ENCODE measurements at places on chromosomes 12 and 14.

- no peak for DNase-seq
Measured at GRCh38 chr14:70873627-70874026, 33.6 kb upstream of the PCNX1 start.

- no peak for DNase-seq
Measured at GRCh38 chr12:89983622-89984021, 275.0 kb upstream of the ATP2B1 start.

DNA sequence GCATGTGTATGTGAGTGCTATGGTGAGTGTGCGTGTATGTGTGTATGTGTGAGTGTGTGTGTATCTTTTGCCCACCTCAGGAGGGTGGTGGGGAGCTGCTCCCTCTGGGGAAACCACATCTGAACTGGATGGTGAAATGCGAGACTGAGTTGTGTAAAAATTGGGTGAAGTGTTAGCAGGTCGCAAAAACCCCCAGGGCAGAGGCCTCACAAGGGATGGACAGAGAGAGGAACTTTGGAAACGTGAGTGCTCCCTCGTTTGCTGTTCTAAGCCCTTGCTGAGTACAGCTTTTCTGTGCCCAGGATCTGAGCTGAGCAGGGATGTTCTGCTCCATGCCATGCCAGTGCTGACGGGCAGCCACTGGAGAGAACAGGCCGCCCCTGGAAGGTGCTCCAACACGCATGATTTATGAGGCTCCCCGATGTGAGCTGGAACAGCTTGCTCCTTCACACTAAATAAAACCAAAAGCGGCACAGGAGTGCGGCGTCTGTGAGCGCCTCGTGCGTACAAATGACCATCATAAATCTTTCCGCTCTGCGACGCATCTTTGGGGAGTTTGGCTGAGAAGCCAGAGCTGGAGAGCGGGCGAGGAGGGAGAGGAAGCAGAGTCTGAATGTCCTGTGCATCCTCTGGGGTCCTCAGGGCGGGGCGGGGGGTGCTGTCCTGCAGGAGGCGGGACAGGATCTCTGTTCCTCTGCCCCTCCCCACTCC, 14.1 kb upstream of the GALNT9 start:
- DNase-seq = peak; percentile 52

- DNase-seq = peak; percentile 30
Measured at GRCh38 chr12:107091381-107091780, 2.0 kb downstream of the CRY1 start.

GRCh38 chr12:20477672-20478071, 109.3 kb downstream of the PDE3A start:
- DNase-seq = no peak

GRCh38 chr14:67729072-67729885, 27.6 kb downstream of the RDH12 start:
- no peak for DNase-seq

DNA sequence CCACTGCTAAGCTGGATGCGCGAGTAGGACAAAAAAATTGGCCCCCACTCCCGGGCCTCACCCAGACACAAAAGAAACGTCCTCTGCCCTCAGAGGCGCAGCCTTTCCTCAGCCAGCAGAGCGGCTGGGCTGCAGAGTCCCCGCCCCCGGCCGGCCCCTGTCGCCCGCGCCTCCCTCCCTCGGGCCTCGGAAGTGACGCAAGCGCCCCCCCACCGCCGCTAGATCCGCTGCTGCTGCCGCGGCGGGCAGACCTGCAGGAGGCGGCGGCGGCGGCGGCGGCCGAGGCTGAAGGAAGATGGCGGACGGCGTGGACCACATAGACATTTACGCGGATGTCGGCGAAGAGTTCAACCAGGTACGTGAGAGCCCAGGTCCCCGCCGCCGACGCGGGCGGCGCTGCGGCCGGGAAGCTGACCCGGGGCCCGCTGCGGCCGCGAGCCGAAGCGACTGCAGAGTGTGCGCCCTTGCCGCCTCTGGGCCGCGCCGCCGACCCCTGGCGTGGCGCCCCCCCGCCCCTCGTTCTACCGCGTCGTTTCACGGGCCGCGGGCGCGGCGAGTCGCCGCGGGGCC, at the start of gene CPSF6:
CPSF6 (plus strand) TSS at position 218 of the 570 bp plus-strand sequence; CDS start at position 296, 78 bp downstream.
- peak; percentile 96 for DNase-seq

DNA sequence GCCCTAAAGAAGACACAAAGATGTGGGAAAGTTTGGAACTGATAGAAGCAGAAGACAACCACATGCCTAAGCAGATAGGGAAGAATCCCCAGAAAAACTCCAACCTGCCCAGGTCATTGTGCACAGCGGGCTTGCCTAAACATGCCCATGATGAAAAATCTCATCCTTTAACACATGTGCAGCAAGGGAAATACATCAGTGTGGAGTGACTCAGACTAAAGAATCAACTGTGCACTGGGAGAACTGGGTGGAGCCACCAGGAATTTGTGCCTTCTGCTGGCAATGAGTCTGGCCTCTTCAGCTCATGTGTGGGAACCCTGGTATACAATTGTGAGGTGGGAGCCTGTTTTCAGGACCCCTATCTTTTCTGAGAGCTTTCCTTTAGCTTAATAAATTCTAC, 398.5 kb downstream of the FSCB start:
- no peak for DNase-seq

DNA sequence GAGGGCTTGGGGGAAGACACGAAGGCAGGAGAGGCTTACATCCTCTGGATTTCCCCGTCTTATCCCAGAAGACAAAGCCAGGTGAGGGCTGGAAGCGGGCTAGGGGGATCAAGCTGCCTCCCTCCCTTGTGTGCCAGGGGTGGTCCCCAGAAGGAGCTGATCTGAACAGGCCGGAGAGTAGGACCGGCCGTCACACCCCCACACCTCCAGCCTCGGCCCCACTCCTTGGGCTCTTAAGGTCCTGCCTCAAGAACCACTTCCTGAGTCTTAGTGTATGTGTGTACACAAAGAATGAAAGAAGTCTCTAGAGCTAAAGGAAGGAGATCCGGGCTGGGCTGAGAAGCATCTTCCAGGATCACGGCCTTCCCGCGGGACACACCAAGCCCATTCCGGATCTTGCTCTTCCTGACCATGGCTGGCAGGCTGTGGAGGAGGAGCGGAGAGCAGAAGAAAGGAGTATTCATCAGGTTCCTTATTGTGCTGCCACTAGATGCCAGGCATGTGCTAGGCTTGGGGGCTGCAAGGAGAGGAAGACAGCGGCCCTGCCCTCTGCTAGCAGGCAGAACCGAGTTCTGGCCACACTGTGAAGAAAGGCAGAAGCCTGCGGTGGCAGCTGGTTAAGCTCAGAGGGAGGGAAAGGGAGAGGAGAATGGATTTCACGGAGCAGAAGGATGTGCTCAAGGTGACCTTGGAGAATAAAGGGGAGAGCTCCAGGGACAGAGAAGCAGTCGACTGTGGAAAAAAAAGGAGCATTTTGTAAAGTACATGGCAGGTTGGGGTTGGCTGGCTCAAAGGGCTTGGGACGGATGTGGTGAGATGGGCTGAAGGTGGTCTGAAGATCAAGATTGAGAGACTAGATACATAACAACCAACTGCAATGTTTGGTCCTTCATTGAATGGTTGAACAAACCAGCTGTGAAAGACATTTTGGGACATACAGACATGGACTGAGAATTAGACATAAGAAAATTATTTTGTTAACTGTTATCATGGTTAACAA, 1.3 kb upstream of the CD63 start:
- DNase-seq = no peak

GRCh38 chr12:107129315-107129930, 36.1 kb upstream of the CRY1 start:
- DNase-seq = no peak

GRCh38 chr14:73759183-73759713, 45.1 kb upstream of the PNMA1 start:
- DNase-seq = peak; percentile 75

- DNase-seq = no peak
Measured at GRCh38 chr12:119868992-119869391, 8.1 kb downstream of the CIT start.

GRCh38 chr12:31895449-31896150, 63.6 kb upstream of the RESF1 start:
- DNase-seq = no peak

- no peak for DNase-seq
Measured at GRCh38 chr14:52400846-52401245, 86.7 kb downstream of the PTGER2 start.

GRCh38 chr12:65942102-65942501, 117.8 kb downstream of the HMGA2 start:
- no peak for DNase-seq

DNA sequence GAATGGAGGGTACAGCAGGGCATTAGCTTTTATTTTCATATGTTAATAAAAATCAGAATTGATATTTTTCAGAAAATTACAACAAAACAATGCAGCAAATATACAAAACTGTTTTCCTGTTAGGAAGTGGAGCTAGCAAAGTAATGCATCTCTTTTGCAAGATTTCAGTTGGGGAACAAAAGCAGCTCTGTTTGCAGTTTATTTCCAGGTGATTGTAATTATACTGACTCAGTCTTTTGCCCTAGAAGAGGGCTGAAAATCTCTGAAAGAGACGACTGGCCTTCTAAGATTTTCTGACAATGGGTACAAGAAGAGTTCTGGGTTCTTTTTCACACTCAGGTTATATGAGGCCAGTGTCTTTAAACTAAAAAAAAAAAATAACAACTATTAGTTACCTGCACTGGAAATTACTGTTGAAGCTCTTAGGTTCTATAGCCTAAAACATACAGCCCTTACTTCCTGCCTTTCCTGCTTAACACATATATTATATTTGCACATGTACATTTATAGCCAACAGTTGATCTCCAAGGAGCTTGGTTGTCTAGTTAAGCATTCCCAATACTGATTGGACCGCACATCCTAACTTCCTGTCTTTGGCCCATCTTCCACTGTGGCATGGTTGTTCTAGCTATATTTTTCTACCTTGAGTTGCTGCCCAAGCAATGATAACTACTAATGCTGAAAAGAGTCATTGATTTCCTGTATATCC, 199.1 kb upstream of the KRR1 start:
- no peak for DNase-seq

- DNase-seq = no peak
Measured at GRCh38 chr12:6635856-6636531, at the start of gene LPAR5. TSS of gene LPAR5 (minus strand) at chr12:6635959. CDS start at chr12:6621248, 14,711 bp downstream.

GRCh38 chr12:80178846-80179245, 79.5 kb downstream of the OTOGL start:
- DNase-seq = no peak

DNA sequence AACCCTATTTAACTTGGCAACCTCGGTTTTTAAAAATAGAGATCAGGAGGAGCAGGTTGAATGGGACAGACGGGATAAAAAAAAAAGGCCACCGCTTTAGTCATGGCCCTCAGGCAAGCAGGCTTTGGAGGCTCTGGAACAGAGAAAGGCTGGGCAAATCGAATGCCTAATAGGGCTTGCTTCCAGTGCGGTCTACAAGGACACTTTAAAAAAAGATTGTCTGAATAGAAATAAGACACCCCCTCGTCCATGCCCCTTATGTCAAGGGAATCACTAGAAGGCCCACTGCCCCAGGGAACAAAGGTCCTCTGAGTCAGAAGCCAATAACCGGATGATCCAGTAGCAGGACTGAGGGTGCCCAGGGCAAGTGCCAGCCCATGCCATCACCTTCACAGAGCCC, 265.8 kb downstream of the CPNE8 start:
- DNase-seq = no peak

GRCh38 chr12:70664465-70664881, 27.2 kb upstream of the PTPRB start:
- DNase-seq = no peak

DNA sequence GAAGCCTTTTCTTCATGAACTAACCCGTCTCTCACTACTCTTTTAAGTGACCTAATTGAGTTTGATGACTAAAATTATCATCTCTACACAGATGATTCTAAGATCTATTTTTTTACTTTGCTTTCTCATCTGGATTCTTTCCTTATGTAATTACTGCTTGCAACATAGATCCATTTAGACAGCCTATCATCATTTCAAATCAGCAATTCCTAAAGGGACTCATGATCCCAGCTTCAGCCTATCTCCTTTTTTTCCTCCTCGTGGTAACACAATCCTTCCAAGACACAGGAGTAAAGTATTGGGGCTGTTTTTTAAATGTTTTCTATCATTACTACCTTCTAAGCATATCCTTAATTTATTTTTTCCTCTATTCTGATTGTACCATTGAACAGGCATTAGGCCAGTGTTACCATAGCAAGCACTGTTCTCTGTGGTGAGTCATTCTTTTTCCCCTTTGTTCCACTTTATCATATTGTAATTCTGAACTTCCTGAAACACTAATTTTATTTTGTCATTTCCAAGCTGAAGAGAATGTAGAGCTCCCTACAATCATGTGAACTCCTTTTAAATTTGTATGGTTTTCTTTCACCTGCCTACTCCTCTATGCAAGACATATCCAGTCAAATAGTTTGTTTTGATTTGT, 190.4 kb upstream of the FAR2 start:
- DNase-seq = no peak

DNA sequence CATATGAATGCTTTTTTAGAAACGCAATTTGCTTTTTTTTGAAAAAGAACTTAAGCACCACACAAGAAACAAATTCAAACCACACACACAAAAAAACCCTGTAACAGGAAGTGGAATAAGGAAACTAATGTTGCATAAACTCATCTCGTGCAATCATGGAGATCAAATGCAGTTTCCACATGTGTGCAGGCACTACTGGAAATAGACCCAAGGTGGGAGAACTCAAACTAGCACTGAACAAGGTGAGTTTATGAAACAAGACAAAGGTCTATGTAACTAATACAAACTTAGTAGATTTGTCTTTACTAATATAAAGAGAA, 17.5 kb downstream of the NIN start:
- no peak for DNase-seq

GRCh38 chr12:4034921-4035320, 161.7 kb upstream of the PARP11 start:
- no peak for DNase-seq

DNA sequence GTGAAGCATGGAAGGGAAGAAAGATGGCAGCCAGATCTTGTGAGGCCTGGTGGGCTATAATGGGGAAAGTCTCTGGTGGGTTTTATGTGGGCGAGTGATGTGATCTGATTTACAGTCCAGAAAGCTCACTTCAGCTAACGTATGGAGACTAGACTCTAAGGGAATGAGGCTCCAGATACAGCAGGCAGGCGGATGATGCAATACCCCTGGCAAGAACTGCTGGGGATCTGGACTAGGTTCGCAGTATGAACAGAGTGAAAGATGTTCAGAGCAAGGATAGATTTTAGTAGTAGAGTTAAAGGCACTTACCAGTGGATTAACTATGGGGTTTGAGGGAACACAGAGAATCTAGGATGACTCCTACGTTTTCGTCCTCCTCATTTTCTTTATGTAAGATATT, 253.1 kb downstream of the ANO2 start:
- no peak for DNase-seq

GRCh38 chr12:26825459-26826016, 7.5 kb downstream of the ITPR2 start:
- no peak for DNase-seq

DNA sequence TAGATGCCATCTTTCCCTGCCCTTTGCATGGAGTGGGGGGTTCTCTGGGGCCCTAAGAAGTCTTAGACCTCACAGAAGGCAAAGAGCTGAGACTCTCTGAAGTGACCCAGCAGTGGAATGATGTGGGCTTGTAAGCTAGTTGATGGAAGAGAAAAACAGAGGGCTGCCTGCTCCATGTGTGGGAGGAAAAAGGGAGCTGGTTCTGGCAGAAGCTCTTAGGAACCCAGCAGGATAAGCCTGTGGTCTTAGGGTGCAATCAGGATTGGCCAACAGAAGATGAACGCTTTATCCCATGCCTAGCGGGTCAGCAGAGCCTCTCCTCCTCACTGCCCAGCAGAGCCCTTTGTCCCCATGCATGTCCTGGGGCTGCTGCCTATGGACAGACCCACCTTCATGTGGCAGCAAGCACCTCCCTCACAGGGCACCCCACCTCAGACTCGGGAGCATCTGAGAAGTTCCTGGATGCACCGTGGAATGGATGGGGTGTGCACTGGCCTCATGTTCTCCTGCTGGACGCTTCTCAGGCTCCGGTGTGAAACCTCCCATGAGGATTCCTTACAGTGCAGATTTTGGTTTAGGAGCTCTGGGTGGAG, 152.7 kb downstream of the ADGRD1 start:
- DNase-seq = no peak
